Breast epithelium (tissue), 4 donors: ENCODE measurements at places on chromosomes 6 and 20.
A peak's percentile ranks its signal among the peaks of the same experiment; 100 is the strongest.

GRCh38 chr20:41135888-41136679 is 1.3 kb upstream of the PLCG1 start:
- no peak for DNase-seq

GRCh38 chr6:80433010-80433672 is 326.7 kb downstream of the BCKDHB start:
- DNase-seq: no peak

GRCh38 chr6:37155394-37156312 is 14.3 kb upstream of the PIM1 start:
- DNase-seq: no peak

DNA sequence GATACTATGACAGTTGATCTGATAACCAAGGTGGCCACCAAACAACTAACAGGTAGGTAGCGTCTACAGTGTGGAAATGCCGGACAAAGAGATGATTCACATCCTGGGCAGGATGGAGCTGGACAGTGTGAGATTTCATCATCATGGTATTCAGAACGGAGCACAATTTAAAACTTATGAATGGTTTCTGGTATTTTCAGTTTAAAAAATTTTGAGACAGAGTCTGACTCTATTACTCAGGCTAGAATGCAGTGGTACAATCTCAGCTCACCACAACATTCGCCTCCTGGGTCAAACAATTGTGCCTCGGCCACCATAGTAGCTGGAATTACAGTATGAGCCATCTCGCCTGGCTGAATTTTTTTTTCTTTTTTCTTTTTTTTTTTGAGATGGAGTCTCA is 43.8 kb downstream of the CEP57L1 start:
- no peak for DNase-seq

GRCh38 chr20:41168281-41169161 is 31.2 kb downstream of the PLCG1 start:
- DNase-seq: no peak

DNA sequence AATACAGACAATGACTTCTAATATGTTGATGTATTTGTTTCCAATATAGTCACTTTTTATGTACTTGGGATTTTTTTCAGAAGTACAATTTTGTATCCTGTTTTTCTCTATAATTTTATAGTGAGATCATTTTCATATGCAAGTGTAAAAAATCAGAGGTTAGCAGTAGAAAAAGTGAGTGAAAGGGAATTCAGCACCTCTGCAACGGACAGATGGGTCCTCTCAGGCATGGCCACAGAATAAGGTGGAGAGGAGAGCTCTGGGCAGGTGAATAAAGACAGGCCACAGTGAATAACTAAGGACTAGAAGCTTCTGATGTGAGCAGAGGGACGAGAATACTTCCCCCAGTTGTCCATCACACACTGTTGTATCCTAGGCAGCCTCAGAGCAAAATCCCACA is 210.1 kb upstream of the CNR1 start:
- no peak for DNase-seq

GRCh38 chr6:89475101-89475500 is 42.1 kb downstream of the ANKRD6 start:
- no peak for DNase-seq

- no peak for DNase-seq
These were observed 36.4 kb upstream of the SLC17A4 start for GRCh38 chr6:25717866-25718740.

GRCh38 chr6:21771626-21772320 is 178.2 kb downstream of the SOX4 start:
- no peak for DNase-seq

GRCh38 chr6:75275067-75275466 is 9.5 kb downstream of the TMEM30A start:
- DNase-seq: no peak

DNA sequence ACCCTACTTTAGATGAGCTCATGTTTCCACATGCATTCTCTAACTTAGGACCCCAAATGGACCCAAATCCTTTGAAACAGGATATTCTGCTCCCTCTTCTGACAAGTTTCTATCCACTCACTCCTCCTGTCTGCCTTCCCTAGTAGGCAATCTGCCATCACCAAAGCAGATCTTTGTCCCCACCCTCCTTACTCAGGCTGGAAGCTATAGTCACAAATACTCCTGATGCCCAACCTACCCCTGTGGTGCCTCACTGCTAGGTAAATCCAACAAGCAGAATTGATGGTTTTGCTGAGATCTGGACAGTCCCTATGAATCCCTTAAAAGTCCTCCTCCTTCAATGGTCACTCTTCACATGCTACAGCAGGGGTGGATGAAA is 21.7 kb downstream of the ELOVL5 start:
- no peak for DNase-seq

- DNase-seq: no peak
These were observed 30.1 kb downstream of the DUSP22 start for GRCh38 chr6:322259-322930.

- DNase-seq: no peak
These were observed 22.0 kb downstream of the FIG4 start for GRCh38 chr6:109713097-109713496.

- DNase-seq: no peak
These were observed 251.2 kb downstream of the TBC1D7 start for GRCh38 chr6:13077117-13077516.

DNA sequence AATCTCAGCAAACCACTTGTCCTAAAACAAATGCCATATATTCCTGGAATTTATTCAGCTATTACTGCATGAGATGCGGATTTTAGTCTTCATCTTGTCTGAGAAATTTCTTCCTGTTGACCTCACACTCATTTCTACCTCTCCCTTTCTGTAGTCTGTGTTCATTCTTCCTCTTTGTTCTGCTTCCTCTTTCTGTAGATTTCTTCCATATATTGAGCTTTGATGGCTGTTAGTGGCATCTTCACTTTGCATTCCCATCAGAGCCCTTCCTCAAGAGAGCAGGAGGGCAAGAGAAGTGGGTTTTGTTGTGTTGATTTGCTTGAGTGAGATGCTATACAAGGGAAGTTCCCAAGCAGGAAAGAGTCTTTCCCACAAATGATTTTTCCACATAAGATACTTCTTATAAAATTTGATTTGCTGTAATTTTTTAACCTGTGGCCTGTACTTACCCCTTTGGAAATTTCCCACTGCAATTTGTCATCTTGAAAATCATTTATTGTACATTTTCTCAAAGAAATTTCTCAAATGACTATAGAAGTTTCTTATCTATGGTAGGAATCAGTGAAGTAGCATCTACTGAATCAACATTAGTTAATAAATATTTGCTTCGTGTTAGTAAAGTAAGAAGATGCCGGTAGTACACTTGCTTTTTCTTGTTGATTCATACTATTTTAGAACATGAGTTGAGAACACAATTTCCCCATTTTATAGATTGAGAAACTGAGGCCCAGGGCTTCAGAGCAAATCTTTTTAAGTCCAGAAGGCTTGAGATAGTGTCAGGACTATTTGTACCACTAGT is 43.8 kb downstream of the MAP3K4 start:
- DNase-seq: no peak

GRCh38 chr6:37277001-37277409 is 19.1 kb upstream of the TMEM217 start:
- no peak for DNase-seq

GRCh38 chr6:39207416-39208222 is 21.7 kb downstream of the KCNK5 start:
- DNase-seq: no peak

DNA sequence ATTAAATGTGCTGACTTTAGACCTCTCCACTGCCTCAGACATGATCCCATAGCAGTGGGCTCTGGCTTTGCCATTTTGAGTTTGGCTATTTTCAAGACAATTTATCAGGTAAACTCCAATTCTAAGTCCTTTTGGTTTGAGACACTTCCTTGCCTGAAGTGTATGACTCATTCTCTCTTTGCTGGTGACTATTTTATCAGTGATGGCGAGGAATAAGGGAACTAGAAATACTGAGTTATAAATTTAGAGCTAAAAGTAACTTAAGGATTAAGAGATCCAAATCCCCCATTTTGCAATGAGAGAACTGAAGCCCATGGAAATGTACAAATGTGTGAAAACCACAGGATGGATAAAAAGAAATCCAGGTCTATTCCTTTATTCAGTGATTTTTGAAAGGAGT is 30.9 kb upstream of the CD83 start:
- no peak for DNase-seq

DNA sequence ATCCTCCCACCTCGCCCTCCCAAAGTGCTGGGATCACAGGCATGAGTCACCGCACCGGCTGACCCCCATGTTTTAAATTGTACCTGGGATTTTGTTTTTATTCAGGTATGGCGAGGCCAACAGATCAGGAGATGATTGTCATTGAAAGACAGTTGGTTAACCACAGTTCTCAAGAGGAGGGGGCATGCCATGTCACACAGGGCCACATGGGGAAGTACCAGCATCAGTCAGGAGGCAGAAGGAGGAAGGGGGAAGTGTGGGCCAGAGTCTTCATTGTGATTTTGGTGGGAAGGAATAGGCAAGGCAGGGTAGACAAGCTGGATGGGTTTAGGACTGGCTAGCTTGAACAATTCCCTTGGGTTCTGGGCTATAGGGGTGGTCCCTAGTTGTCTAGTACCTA is 9.9 kb upstream of the MMP9 start:
- no peak for DNase-seq

DNA sequence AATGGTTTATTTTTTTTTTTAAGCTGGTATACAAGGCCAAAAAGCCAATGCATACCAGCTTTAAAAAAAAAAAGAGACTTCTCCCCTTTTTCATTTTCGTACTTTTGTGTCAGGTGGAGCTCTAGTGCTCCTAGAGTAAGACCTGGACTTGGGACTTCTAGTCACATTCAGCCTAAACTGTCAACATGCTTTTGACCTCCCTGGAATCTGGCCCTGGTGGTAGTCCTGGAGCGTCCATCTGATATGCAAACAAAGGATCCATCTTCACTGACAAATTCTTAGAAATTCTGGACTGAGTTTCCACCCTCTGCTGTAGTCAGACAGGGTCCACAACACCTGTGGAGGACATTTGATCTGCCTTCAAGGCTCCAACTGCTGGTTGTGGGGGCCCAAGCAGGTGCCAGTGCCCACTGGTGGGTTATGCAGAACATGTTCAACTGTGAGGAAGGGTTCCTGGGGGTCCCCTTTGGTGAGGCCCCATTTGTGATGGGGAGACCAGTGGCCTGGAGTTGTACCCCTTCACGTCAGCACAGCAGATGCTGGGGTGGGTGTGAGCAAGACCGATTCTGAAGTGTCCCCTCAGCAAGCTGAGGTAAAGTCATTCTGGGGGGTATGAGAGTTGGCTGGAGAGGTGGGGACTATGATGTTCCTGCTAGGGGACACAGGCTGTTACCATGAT is 12.6 kb upstream of the PCMTD2 start:
- DNase-seq: peak; percentile 9

- no peak for DNase-seq
These were observed 12.6 kb downstream of the ID4 start for GRCh38 chr6:19849755-19850154.

DNA sequence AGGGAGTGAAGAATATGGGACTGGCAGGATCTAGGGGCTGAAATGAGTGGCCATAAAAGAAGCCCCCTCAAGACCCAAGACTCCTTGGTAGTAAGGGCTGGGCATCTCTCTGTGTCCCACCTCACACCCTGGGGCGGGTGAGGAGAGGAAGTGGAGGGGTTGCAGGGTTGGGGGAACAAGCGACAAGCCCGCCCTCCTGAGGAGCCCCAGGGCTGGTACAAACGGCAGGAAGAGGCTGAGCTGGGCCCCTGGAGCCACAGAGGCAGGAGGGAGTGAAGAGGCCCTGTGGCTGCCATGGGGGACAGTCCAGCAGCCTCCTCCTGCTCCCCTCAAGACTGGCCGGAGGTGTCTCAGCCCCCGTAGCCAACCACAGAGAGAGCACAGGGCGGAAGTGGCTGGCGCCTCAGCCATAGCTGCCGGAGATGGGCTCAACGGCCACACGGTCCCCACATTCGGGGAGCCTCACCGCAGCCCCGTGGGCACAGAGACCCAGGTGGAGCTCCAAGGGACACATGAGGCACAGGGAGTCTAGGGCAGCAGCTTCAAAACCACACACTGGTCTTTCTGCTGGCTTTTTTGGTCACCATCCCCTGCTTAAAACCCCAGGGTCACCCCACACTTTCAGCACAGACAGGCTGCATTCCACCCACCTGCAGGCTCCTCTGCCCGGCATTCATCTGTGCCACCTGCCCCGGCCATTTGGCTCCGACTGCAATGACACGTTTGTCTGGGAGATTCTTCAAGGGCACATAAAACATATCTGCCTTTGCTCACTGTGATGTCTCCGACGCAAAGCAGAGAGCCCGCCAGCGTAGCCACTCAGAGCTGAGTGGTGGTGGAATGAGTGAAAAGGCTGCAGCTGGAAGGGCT is 524 bp downstream of the C20orf203 start:
- no peak for DNase-seq

DNA sequence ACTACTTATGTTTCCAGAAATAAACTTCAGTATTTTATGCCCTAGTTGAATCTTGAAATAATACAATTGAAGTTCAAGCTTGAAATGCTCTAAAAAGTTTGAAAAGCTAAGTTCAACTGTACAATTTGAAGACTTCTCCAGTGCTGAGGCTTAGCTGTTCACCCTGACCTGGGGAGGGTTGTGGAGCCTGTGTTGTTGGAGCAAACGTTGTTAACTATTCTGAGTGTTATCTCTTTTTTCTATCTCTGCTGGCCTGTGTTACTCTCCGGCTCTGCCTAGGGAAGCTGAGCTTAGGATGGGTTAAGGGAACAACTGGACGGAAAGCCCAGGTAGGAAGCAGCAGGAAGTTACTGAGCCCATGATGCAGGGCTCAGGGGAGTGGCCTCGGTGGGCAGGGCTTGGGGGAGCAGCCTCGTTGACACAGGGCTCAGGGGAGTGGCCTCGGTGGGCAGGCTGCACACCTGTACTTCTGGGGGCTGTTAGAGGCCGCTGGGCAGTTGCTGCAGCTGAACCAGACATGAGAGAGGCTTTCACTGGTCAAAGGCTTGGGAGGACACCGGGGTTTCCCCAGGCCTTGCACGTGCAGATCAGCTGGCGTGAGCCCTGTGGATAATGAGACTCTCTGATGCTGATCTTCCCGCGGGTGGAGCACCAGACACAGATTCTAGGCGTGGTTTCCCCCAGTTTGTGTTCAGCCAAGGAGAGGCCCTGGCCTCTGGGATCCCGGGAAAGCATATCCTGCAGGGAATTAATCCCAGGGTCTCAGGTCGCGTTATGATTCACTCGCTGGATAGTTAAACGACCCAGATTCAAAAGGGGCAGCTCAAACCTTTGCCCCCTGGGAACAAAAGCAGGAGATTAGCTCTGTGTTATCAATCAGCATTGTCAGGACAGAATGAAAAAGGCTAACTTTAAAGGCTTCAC is 58.9 kb downstream of the ERMARD start:
- no peak for DNase-seq

DNA sequence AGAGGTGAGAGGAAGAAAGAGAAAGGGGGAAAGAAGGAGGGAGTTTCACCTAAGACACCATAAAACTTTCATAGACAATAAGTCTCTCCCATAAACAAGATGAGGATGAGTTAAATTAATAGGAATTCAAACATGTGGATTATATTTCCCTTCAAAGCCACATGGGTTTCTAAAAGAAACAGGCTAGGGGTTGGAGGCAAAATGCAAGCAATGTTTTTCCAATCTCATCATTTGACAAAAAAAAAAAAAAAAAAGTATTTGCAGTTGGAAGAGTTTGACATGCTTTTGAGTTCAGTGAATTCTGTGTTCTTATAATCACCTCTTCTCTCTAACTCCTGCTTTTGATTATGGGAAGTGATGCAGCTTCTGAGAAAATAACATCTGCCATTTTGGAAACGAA is 286.5 kb upstream of the PRND start:
- DNase-seq: no peak
